ENCODE measurements at places on chromosomes 1 and 21.

- DNase-seq, result peak; percentile 58
Observed at GRCh38 chr1:230857822-230858221, 10.5 kb downstream of the C1orf198 start.

DNA sequence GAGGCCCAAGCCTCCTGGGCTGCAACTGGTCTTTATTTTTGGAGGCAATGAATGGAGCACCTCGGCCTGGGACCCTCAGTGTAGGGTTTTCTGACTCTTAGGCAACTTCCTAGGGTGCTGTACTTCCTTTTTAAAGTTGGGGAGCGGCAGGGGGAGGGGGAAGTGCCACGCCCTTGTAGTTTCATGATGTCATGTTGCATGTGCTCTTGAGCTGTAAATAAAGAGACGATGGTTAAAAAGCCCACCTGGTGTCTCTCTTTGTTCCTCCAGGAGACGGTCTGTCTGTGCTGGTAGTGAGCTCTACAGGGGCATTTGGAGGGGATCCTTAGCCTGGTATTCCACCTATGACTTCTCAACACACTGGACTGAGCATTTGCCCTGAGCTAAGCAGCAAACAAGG lies 10.3 kb upstream of the AGTRAP start:
- DNase-seq, result no peak

- no peak for DNase-seq
Observed at GRCh38 chr1:207644166-207644851, 624 bp upstream of the CR1L start.

DNA sequence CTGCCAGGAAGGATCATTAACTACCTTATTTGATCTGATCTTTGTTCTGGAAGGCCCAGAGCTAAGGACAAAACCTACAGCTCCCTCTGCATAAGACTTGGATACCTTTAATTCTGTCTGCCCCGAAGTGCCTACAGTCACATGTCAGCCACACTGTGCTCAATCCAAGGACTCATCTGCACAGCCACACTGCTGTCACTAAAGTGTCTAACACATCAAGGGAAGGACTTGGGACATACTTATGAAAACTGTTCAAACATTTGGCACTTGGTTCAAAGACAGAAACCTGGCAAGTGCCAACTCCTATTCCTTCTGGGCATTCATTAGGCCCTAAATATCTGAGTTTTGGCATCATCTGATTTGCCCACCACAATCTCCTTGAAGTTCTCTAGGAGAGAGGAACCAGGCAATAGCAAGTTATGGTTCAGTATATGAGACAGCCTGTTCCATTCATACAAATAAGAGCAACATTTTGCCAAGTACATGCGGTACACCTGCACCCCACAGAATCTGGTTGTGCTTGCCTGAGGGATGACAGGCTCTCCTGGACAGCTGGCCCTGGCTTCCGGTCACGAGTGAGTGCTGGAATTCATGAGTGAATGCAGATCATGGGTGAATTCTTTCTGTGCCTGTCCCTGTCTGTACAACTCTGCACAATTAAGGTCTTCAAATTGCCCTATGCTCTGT lies 105.9 kb downstream of the KCNK1 start:
- no peak for DNase-seq

DNA sequence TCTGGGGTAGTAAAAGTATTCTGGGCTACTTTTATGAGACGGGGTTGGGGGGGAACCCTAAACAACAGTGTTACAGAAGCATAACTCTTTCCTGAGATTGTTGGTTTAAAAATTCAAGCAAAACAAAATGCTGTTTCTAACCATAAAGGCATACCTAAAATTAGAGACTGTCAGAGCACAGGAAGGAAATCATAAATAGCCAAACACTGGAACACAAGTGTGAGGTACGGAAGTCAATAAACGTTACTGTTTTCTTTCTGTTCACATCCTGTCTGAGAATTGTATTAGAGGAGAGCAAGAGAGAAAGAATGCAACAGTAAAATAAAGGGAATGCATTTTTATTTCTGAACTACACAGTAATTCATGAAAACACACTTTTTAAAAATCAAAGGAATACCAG lies 42.8 kb upstream of the IL12RB2 start:
- no peak for DNase-seq

- DNase-seq, result peak; percentile 60
Observed at GRCh38 chr1:112998592-112999235, 42.7 kb upstream of the SLC16A1 start.

- DNase-seq, result no peak
Observed at GRCh38 chr1:166063701-166064100, 103.1 kb downstream of the FAM78B start.

GRCh38 chr1:8133657-8134430 lies 107.7 kb upstream of the ERRFI1 start:
- peak; percentile 89 for DNase-seq

DNA sequence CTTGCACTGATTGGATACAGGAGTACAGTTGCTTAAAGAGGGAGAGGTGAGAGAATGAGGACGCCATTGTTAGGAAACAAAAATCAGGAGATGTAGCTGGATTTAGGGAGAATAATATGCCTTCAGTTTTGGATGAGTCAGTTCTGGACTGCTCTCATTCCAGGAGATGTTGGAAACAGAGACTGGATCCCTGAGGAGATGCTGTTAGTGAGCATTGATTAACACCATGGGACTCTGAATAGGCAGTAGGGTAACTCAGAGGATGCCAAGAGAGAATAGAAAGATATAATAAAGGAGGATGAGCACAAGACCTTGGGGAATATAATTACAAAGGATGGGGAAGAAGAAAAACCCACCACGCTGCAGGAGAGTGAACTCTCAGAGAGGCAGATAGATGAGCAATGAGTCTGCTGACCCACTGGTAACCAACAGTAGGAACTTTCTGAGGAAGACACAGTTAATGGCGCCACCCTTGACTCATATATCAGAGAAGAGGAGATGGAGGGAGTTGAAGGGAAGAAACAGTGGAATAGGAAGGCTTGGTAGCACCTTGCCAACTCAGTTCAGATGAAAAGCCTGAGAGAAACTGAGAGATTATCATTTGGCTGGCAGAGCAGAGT lies 10.5 kb downstream of the KCNJ15 start:
- peak; percentile 59 for DNase-seq

- DNase-seq, result no peak
Observed at GRCh38 chr1:98452162-98452561, 209.4 kb upstream of the SNX7 start.

- no peak for DNase-seq
Observed at GRCh38 chr1:59704716-59705115, 110.0 kb upstream of the HOOK1 start.

DNA sequence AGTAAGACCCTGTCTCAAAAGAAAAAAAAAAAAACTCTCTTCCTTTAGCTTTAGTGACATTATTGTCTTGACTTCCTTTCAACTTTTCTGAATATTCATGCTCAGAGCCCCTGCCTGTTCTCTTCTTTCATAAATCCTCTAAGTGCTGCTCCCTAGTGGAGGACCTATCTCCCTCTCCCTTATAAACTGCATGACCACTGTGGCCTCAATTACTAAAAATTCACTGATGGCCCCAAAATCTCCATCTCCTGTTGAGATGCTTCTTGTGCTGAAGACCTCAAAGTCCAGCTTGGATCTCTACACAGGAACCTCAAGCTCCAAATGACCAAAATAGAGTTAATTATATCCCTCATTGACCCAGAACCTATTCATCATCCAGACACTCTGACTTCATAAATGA lies 7.8 kb downstream of the ITLN1 start:
- no peak for DNase-seq

DNA sequence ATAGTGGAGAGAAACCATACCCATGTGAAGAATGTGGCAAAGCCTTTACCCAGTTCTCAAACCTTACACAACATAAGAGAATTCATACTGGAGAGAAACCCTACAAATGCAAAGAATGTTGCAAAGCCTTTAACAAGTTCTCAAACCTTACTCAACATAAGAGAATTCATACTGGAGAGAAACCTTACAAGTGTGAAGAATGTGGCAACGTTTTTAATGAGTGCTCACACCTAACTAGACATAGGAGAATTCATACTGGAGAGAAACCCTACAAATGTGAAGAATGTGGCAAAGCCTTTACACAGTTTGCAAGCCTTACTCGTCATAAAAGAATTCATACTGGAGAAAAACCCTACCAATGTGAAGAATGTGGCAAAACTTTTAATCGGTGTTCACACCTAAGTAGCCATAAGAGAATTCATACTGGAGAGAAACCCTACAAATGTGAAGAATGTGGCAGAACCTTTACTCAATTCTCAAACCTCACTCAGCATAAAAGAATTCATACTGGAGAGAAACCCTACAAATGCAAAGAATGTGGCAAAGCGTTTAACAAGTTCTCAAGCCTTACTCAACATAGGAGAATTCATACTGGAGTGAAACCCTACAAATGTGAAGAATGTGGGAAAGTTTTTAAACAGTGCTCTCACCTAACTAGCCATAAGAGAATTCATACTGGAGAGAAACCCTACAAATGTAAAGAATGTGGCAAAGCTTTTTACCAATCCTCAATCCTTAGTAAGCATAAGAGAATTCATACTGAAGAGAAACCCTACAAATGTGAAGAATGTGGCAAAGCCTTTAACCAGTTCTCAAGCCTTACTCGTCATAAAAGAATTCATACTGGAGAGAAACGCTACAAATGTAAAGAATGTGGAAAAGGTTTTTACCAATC lies 80.0 kb downstream of the JMJD4 start:
- no peak for DNase-seq

DNA sequence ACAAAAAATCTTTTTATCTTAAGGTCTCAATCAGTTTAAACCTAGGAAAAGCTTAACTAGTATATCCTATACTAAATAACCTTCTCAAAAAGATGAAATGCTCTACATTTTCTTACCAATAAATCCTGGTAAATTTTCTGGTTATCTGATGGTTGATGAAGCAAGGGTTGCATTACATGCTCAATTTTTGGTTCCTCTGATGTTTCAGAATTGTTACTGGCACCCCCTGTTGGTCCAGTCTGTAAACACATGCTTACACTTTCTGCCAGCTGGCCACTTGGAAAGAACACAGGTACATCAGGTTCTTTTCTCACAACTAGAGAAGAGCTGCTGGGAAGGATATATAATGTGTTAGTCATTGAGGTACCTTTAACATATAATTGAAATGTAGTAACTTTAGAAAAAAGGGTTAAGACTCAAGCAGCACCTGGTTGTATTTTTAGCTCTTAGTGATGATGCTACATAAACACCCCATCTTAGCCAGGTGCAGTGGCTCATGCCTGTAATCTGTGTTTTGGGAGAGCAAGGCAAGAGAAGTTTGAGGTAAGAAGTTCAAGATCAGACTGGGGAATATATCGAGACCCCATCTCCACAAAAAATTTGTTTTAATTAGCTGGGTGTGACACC lies 30.9 kb upstream of the TAL1 start:
- peak; percentile 19 for DNase-seq

DNA sequence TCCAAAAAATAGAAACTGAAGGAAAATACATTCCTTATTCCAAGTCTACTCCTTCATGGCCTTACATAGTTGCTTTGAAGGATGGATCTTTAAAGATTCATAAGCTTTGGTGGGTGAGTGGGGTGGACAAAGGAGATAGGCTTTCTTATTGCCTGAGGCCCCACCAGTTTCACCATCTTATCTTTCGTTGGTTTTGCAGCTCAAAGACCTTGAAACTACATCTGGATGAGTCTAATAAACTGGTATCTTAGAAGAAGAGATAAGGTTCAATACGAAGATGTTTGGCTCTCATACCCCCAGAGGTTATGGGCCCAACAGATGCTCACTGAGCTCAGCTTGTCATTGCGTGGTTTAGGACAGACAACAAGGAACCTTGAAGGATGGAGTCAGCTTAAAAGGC lies 201.5 kb downstream of the HS2ST1 start:
- DNase-seq, result no peak

- no peak for DNase-seq
Observed at GRCh38 chr1:32766328-32766972, 50.7 kb downstream of the YARS1 start.

DNA sequence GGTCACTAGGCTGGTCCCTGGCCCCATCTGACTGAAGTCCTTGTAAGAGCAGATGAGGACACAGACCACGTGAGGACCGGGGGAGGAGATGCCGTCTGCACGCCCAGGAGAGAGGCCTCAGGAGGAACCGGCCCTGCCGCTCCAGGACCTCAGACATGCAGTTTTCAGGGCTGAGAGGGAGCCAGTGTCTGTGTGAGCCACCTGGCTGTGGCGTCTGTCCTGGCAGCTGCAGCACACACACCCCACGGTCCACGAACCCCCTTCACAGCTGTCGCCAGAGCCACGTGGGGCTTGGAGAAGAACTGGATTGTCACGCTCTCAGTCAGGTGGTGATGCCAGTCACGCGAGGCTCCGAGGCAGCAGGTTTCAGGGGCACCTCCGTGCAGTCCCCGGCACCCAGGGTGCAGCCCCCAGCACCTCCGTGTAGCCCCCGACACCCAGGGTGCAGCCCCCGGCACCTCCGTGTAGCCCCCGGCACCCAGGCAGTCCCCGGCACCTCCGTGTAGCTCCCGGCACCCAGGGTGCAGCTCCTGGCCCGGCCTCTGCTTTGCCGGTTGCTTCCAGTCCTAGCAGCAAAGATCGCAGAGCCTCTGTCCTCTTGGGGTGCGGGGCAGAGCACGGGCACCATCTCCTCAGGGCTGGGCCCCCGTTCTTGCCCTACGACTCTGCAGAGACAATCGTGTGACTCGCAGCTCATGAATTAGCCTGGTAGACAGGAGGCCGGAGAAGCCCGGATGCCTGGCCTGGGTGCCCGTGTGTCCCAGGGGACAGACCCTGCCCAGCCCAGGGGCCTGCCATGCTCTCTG lies 19.0 kb upstream of the SUMO3 start:
- peak; percentile 19 for DNase-seq

DNA sequence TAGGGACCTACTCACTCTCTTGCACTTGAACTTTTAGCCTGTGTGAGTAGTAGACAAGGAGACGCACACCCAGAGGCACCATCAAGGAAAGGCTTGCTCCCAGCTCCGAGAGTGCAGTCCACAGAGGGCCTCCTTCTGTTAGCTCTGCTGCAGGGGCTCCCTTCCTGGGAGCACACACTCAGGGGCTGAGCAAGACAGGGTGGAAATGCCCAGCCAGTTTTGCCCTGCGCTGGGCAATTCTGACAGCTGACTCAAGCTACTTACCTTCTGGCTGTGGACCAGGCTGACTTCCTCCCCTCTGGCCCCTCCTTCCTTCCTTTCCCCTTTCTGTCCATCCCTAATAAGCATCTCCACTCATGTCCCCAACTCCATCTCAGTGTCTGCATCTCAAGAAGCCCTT lies 449.1 kb downstream of the PTPRU start:
- no peak for DNase-seq

DNA sequence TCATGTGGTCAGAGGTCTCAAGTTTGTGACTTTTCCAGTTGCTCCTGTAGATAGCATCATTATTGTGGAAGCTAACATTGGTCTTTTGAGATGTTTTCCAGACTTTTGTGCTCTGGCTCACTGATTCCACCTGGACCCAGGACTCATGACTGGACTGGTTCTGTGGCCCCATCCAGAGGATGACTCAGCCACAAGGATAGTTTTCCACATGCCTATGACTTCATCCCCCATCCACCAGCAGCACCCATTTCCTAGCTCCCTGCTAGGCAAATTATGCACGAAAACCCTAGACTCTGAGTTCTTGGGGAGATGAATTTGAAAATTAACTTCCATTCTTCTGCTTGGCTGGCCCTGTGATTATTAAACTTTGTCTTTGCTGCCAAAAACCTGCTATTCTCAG lies 949.3 kb downstream of the MRPL39 start:
- DNase-seq, result no peak

- DNase-seq, result no peak
Observed at GRCh38 chr21:39673736-39674135, 61.0 kb downstream of the B3GALT5 start.

- no peak for DNase-seq
Observed at GRCh38 chr1:37360011-37360410, 114.4 kb upstream of the ZC3H12A start.

- no peak for DNase-seq
Observed at GRCh38 chr1:86928819-86929218, 14.4 kb downstream of the HS2ST1 start.

- peak; percentile 41 for DNase-seq
Observed at GRCh38 chr1:6870086-6870485, 84.8 kb downstream of the CAMTA1 start.
